ENCODE measurements at places on chromosomes 3 and 15. TPM values are rescaled to one million over a fixed set of nuclear protein-coding genes. Genes with fewer than 3 reads are reported as not detected.
A peak's percentile ranks its signal among the peaks of the same experiment; 100 is the strongest.

Gene PLA2G4F
- polyA plus RNA-seq = 4.4 TPM

Gene TMEM207
- not detected for polyA plus RNA-seq

Gene MESD
- polyA plus RNA-seq = 22.3 TPM

Gene SERINC4
- not detected for polyA plus RNA-seq

Gene NOX5
- polyA plus RNA-seq = 0.09 TPM

Gene SKOR1
- 0.03 TPM for polyA plus RNA-seq

Gene SLC38A3
- not detected for polyA plus RNA-seq

Gene NR2E3
- polyA plus RNA-seq = 0.18 TPM

Gene LRTM1
- polyA plus RNA-seq = not detected

Gene EPHA3
- 0.13 TPM for polyA plus RNA-seq

DNA sequence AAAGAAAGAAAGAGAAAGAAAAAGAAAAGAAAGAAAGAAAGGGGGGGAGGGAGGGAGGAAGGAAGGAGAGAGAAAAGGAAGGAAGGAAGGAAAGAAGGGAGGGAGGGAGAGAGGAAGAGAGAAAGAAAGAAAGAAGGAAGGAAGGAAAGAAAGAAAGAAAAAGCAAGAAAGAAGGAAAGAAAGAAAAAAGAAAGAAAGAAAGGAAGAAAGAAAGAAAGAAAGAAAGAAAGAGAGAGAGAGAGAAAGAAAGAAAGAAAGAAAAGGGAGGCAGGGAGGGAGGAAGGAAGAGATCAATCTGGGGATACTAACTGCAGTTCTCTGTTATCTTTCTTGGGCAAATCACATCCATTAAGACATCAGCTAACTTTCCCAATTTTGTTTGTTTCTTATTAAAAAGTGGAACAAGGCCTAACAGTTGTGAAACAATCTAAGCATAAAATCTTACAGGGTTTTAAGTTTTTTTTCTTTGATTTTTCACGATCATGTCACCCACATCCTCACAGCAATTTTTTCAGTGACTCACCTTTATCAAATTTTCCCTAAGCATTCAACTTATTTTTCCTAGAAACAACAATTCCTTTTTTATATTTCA, 36.8 kb downstream of the TBC1D2B start:
- peaks cover 9% of the 10 kb centered on the region for H3K36me3 ChIP-seq
- no peaks in the 10 kb centered on the region for H3K4me1 ChIP-seq
- no peaks in the 10 kb centered on the region for H3K27me3 ChIP-seq
- no peak overlapping the region for H3K27ac ChIP-seq
- H3K4me3 ChIP-seq = no peak overlapping the region

DNA sequence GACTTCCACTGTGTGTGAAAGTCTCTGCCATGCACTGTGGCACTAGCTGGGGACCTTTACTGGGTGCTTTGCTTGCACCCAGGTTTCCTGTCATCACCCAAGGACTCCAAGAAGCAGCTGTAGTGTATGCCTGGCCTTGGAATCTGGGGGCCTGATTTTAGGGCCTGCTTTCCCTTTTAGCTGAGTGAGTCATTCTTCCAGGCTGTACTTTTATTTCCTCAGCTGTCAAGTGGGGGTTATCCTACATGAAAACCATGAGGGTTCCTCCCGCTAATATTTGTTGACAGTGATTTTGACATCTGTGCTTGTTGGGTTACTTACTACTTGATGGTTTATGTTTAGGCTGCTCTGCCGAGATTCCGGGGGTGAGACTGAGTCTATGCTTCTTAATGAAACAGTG, 18.5 kb downstream of the GORASP1 start:
- H3K27me3 ChIP-seq = no peaks in the 10 kb centered on the region
- H3K4me3 ChIP-seq = no peak overlapping the region
- H3K36me3 ChIP-seq = peaks cover 13% of the 10 kb centered on the region
- no peak for DNase-seq
- no peak overlapping the region for H3K27ac ChIP-seq

GRCh38 chr15:34102175-34102925, 467 bp downstream of the PGBD4 start:
- peak overlapping the region; percentile 95 for H3K27ac ChIP-seq
- H3K36me3 ChIP-seq = no peaks in the 10 kb centered on the region
- peaks cover 14% of the 10 kb centered on the region for H3K4me1 ChIP-seq
- peak overlapping the region; percentile 62 for H3K4me3 ChIP-seq
- DNase-seq = no peak

- no peaks in the 10 kb centered on the region for H3K4me1 ChIP-seq
- no peak for DNase-seq
- H3K36me3 ChIP-seq = peaks cover 6% of the 10 kb centered on the region
Observed at GRCh38 chr3:182962166-182962565, 18.2 kb downstream of the DCUN1D1 start.

DNA sequence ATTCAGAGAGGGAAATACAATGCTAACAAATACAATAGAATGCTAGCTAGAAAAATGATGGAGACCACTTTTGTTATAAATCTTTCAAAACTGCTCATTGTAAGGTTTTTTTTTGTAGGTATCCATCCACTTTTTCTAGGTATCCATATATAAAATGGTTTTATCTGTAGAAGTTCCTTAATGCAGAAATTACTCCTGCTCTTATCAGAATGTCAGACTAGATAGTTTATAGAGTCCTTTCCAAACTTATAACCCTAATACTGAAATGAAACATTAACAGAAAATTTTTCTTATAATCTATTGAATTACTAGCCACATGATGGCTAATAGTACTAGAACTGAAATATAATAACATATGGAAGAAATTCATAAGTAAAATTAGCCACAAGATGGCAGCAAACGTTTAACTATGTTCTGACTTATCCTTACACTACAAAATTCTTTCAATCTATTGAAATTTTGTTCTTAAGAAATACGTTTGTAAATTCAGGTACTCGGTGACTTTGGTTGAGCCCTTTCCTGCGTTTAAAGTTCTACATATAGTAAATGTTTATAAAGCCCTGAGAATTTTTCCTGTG, 58.5 kb downstream of the ECT2 start:
- H3K36me3 ChIP-seq = peaks cover 9% of the 10 kb centered on the region
- DNase-seq = peak; percentile 1
- H3K27ac ChIP-seq = no peak overlapping the region
- H3K27me3 ChIP-seq = no peaks in the 10 kb centered on the region
- H3K4me1 ChIP-seq = no peaks in the 10 kb centered on the region

- no peak overlapping the region for H3K4me3 ChIP-seq
- DNase-seq = no peak
- H3K36me3 ChIP-seq = no peaks in the 10 kb centered on the region
- H3K27me3 ChIP-seq = no peaks in the 10 kb centered on the region
- no peaks in the 10 kb centered on the region for H3K4me1 ChIP-seq
Observed at GRCh38 chr3:4290272-4290893, 12.8 kb upstream of the SETMAR start.

DNA sequence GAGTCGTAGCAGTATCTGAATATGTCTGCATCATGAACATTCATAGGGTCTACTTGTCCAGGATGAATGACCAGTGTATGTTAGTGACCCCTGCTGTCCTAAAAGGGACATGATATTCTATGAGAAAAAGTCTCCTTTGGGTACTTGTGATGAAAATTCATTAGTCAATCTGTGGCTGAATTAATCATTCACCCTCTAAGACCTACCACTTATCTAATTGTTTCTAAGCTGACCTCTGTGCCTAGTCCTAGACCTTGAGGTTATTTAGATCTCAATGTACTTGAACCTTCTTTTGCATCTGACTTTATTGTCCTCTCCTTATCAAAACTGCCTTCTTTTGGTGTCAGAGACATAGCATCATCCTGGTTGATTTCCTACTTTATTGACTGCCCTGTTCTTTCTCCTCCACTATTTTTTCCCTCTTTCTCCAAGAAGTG, 799.3 kb downstream of the DIPK2A start:
- no peaks in the 10 kb centered on the region for H3K36me3 ChIP-seq
- H3K27me3 ChIP-seq = no peaks in the 10 kb centered on the region
- no peak overlapping the region for H3K4me3 ChIP-seq
- no peak for DNase-seq

- no peaks in the 10 kb centered on the region for H3K36me3 ChIP-seq
- H3K4me3 ChIP-seq = no peak overlapping the region
- no peak for DNase-seq
Observed at GRCh38 chr3:116849261-116849688, 139.7 kb downstream of the TUSC7 start.

DNA sequence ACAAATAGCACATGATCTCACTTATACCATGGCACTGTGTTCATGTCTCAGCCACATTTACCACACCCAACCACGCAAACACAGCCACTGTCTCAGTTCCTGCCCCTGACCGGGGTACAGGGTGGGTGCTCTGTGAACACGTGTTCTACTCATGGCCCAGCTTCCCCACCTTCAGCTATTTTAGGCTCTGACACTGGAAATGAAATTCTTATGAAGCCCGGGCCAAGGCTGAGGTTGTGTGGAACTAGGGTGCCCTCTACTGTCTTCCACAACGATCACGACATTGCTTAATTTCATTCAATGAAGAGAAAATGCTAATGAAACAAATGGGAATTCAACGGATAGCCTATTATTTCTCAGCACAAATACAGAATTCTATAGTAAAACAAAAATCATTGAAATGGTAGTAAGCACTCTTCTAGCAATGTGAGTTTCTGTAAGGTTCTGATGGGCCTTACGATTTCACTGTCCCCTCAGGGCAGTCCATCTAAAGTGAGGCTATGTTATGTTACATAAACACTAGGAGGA, 2.1 kb upstream of the GABRA5 start:
- no peak for DNase-seq
- H3K4me3 ChIP-seq = no peak overlapping the region
- H3K4me1 ChIP-seq = no peaks in the 10 kb centered on the region
- H3K27me3 ChIP-seq = peaks cover 28% of the 10 kb centered on the region

GRCh38 chr3:35679409-35680080, 40.2 kb downstream of the ARPP21 start:
- H3K36me3 ChIP-seq = no peaks in the 10 kb centered on the region
- H3K4me1 ChIP-seq = no peaks in the 10 kb centered on the region
- no peak overlapping the region for H3K27ac ChIP-seq
- H3K27me3 ChIP-seq = no peaks in the 10 kb centered on the region

DNA sequence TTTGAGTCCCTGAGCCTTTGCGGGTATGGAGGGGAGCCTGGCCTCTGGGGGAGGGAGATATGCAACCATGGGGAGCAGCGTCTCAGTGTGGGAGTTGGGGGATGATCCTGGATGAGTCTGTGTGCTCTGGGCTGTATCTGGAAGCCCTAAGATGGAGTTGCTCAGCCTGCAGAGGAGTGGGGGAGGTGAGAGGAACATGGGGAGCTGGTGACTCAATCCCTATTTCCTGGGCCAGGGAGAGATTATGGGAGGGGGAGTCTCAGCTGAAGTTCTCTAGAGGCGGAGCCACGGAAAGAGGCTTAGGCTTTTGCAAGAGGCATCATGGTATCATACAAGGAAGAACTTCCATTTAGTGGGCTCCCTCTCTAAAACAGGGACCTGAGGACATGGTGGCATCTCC, 59.5 kb upstream of the TMEM115 start:
- no peak overlapping the region for H3K4me3 ChIP-seq
- peaks cover 6% of the 10 kb centered on the region for H3K27me3 ChIP-seq
- peaks cover 2% of the 10 kb centered on the region for H3K4me1 ChIP-seq
- H3K36me3 ChIP-seq = no peaks in the 10 kb centered on the region
- DNase-seq = no peak
- H3K27ac ChIP-seq = no peak overlapping the region

DNA sequence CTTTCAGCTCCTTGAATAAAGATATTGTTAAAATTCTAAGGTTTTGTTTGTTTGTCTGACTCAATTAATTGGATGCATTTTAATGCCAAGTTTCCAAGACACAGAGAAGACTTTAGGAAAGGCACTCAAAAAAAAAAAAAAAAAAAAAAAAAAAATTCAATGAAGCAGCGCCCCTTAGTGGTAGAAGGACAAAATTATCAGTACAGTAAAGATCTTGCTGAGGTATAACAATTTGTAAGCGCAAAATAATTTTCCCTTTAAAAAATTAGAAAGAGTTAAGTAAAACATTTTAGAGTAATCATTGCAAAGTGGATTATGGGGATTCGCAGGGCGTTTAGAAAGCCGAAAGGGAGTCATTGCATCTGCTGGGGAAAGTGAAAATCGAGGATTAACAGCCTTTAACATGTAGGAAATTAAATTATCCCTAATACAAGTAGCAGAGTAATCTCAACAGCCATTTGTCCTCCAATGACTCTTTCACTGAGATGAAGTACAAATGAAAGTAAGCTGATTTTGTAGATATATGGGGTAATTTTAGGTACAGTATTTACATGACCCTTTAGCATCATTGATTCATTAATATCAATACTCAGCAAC, 5.8 kb upstream of the DIS3L start:
- no peak overlapping the region for H3K27ac ChIP-seq
- no peaks in the 10 kb centered on the region for H3K27me3 ChIP-seq
- no peak for DNase-seq
- no peaks in the 10 kb centered on the region for H3K36me3 ChIP-seq
- H3K4me3 ChIP-seq = no peak overlapping the region

- no peaks in the 10 kb centered on the region for H3K4me1 ChIP-seq
- no peak for DNase-seq
- no peak overlapping the region for H3K27ac ChIP-seq
- no peaks in the 10 kb centered on the region for H3K36me3 ChIP-seq
Observed at GRCh38 chr3:140914384-140914945, 27.2 kb upstream of the SLC25A36 start.

GRCh38 chr3:174873832-174874657, 14.9 kb downstream of the NAALADL2 start:
- DNase-seq = no peak
- no peaks in the 10 kb centered on the region for H3K4me1 ChIP-seq
- H3K4me3 ChIP-seq = no peak overlapping the region
- no peaks in the 10 kb centered on the region for H3K27me3 ChIP-seq
- H3K36me3 ChIP-seq = no peaks in the 10 kb centered on the region
- H3K27ac ChIP-seq = no peak overlapping the region

GRCh38 chr3:106457281-106458180, 588.7 kb upstream of the CBLB start:
- no peaks in the 10 kb centered on the region for H3K27me3 ChIP-seq
- H3K4me3 ChIP-seq = no peak overlapping the region
- no peaks in the 10 kb centered on the region for H3K4me1 ChIP-seq
- no peaks in the 10 kb centered on the region for H3K36me3 ChIP-seq
- no peak overlapping the region for H3K27ac ChIP-seq
- DNase-seq = no peak

GRCh38 chr3:159748425-159748824, 240.2 kb upstream of the IL12A start:
- DNase-seq = no peak
- no peaks in the 10 kb centered on the region for H3K4me1 ChIP-seq
- no peaks in the 10 kb centered on the region for H3K36me3 ChIP-seq
- no peak overlapping the region for H3K27ac ChIP-seq
- H3K27me3 ChIP-seq = no peaks in the 10 kb centered on the region

DNA sequence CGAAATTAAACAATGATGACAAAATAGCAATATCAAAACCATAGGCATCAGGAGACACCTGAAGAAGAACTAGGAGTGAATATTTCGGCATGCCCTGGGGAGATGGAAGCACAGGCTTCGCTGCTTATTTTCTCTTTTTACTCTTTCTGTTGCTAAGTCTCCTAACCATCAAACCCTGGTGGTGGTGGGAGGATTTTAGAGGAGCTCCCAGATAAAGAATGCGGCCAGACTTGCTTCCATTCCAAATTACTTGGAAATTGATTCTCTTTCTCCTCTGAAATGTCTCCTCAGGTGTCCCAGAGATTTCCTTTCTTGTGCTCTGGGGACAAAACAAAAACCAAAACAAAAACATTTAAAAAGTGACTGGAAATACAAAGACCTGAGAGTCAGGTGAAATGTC, 243.0 kb downstream of the KBTBD8 start:
- no peak overlapping the region for H3K4me3 ChIP-seq
- no peak for DNase-seq
- H3K27ac ChIP-seq = no peak overlapping the region

- no peaks in the 10 kb centered on the region for H3K27me3 ChIP-seq
- H3K27ac ChIP-seq = no peak overlapping the region
- no peak overlapping the region for H3K4me3 ChIP-seq
- peaks cover 11% of the 10 kb centered on the region for H3K4me1 ChIP-seq
- no peaks in the 10 kb centered on the region for H3K36me3 ChIP-seq
Observed at GRCh38 chr3:23735062-23735461, 70.7 kb upstream of the UBE2E1 start.

Measured in keratinocyte (primary cell).